Posterior vena cava (tissue), 2 donors: ENCODE measurements at places on chromosomes 4 and X.

GRCh38 chrX:100830547-100830946 lies 10.4 kb downstream of the CSTF2 start:
- DNase-seq, result no peak

DNA sequence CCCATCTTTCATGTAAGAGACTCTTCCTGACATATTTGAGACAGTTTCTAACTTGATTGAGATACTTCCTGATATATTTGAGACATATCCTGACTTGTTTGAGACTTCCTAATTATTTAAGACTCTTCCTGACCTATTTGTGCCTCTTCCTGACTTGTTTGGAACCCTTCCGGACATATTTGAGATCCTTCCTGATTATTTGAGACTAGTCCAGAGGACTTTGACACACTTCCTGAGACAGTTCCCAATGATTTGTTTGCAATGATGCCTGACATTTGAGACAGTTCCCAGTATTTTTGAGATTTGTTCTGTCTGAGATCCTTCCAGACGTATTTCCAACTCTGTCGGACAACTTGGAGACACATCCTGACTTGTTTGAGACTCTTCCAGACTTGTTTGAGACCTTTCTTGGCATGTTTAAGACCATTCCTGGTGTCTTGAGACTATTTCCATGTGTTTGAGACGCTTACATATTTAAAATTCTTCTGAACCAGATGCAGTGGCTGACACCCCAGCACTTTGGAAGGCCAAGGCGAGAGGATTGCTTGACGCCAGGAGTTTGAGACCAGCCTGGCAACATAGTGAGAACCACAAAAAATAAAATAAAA lies 118.9 kb upstream of the USP9X start:
- no peak for DNase-seq

DNA sequence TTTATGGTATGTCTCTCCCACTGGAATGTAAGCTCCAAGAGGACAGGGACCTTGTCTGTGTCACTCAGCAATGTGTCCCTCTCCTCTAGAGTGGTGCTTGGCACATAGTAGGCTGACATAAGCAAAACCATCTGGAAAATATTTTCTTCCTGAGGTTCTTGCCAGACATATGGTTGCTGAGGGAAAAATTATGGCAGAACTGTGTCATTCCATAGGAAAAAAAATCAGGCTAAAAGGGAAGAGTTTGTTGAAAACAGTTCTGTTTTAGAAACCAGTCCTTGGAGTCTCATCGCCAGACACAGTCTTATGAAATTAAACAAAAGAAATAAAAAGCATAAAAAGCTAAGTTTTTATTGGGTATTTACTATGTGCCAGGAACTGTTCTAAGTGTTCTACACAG lies 60.9 kb downstream of the RTL9 start:
- DNase-seq, result no peak

DNA sequence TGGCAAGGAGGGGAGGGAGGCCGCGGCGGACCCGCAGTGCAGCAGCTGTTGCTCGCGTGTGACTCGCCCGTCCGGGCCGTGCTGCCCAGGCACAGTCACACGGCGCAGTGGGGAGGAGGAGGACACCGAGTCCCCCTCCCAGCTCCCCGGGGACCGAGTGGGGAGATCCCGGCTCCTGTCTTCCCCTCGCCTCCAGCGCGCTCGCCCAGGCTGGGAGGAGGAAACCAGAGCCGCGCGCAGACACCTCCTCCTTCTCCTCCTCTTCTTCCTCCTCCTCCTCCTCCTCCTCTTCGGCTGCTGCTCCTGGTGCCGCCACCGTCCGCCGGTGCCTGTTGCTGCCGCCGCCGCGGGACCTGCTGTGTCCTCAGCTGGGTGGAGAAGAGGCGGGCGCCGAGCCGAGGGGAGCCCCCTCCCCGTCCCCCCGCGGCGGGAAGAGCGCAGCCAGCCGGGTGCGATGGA lies at the start of gene TBC1D1:
Gene TBC1D1, plus strand, starts transcription at position 284 of the 459 bp plus-strand sequence. CDS start 11,012 bp downstream, outside the sequence.
- DNase-seq, result peak; percentile 89

DNA sequence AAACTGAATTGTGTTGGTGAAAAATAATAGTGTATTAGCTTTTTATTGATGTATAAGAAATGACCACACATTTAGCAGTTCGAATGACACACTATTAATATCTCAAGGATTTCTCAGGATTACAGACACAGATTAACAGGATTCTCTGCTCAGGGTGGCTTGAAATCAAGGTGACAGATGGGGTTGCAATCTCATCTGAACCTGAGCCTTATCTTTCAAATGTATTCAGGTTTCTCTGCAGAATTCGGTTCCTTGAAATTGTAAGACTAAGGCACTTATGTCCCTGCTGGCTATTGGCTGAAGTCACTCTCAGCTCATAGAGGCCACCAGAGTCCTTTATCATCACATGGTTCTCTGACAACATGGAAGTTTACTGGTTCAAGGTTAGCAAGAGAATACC lies 1780.1 kb downstream of the ARAP2 start:
- DNase-seq, result no peak

GRCh38 chr4:17562157-17562556 lies 14.8 kb upstream of the LAP3 start:
- DNase-seq, result no peak

DNA sequence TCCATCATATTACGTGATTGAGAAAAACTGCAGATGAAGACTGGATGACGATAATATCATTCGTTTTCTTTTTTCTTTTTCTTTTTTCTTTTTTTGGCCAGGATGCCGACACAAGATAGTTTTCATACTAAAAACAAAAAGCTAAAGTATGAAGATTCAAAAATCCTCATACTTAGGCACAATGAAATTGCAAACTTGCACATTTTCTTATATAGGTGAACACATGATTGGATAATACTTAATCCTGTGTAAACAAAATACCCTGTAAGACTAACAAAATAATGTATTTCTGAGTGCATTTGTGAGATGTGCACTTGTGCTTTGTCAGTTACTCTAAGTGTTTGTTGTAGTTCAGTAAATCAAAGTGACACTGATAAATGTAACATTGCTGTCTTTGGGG lies 568.9 kb downstream of the ANKRD50 start:
- DNase-seq, result no peak

DNA sequence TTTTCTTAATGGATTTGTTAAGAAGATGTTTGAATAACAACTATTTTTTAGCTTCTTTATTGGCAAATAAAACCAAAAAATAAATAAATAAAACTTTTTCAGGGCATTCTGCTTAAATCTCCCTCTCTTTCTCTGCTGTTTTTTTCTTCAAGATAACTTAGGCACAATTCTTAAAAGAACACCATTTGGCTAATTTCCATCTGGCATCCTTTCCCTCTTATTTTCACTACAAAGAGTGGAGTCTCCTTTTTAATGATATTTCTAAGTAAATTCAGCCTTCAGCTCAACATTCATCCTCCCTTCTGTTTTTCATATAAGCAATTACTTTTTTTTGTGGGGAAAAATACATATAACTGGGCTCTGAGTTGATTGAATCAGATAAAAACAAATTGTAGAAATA lies 88.1 kb downstream of the PCDH7 start:
- no peak for DNase-seq

DNA sequence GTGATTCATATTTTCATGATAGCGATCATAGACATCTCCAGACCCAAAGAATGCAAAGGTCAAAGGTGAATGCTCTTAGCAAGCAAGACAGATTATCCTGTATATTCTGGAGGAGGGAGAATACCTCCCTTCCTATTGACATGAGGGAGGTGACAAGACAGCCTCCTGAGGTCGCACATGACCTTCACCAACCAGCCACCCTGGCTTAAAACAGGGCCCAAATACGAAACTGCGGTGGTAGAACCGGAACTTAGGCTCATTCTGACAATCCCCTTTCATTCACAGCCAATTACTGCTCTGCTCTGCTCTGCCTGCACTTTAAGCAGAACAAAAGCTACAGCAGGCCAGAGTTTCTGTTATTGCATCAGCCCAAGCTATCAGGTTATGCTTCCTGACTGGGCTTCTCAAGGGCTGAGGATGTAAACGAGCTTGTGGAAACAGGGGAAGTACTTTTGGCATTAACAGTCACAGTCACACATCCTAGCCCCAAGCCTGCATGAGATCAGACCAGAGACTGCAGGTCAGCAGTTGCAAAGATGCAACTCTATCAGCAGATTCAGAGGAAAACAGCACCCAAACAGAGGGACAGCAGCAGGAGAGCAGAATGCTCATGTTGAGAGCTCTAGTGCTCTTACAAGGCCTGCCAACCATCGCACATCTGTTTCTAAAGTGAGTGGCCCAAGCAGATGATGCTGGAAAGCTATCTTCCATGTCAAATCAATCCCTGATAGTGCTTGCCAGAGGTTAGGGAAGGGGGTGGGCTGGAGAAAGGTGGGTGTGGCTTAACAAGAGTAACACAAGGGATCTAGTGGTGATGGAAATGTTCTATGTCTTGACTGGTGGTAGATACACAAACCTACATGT lies 51.3 kb upstream of the MAP3K15 start:
- DNase-seq, result no peak

DNA sequence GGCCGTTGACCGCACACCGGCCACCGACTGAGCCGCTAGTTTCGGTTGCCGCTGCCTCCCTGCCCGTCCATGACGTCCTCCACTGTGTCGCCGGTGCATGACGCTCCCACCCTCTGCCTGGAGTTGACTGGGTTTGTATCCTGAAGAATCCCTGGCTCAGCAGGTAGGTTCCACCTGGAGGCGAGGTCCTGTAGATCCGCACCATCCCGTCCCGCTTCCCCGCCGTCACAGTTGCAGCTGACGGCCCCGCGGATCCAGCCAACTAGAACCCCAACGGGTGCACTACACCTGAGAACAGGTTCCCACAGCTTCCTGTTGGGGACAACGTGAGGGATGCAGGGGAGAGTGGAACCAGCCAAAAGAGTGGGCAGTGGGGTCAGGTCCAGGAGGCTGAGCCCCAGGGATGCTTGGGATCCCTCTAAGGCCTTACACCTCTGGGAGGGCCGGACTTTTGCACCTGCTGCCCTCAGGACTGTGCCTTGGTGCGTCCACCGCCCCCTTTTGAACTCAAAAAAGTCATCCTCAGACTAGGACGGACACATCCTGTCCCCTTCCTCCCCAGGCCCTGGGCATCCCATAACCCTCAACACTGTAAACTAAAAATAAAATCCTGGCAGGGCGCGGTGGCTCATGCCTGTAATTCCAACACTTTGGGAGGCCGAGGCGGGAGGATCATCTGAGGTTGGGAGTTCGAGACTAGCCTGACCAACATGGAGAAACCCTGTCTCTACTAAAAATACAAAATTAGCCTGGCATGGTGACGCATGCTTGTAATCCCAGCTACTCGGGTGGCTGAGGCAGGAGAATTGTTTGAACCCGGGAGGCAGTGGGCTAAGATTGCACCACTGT lies 1.1 kb upstream of the SLBP start:
- DNase-seq, result no peak

DNA sequence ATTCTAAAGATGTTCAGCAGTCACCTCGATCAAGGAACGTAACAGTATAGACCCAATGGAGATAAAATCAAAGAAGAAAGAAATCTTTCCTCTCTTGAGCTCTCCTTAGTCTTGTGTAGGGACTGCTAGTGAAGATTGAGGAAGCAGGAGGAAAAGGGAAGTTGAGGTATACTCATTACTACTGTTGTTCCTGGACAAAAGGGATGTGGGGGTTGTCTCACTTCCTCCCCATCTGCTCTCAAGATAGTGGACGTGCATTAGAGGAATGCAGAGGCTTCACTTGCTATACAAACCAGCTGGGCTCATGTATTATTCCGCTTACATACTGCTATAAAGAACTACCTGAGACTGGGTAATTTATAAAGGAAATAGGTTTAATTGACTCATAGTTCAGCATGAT lies 208.9 kb upstream of the ARHGEF9 start:
- DNase-seq, result no peak

DNA sequence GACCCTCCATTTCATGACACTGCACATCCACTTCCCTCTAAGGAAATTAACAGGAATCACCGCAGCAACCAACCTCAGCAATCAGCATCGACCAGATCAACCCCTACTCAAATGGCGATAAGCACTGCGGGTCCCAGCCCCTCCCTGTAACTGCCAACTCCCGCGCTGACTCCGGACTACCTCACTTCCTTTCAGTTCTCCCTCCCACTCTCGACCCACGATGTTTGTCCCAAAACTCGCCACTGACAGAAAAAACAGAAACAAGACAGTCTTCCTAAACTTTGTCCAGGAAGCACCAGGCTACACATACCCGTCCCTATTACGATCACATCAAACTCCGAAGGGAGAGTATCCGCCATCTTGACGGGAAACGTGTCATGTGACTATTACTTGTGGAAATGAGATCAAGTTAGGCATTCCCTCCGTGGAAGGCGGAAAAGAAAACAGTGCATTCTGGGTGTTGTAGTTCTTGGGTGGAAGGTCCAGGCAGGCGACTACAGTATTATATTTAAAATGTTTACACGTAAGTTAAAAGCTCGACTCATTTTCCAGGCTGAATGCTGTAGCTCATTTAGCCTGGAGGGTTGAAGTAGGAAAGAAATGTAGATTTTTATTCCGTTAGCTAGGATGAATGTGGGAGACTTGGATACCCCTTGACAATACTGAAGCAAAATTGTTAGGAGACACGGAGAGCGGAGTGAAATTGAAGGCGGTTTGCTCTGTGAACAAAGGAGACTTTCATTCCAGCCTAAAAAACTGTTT lies at the start of gene CHM:
Gene CHM, minus strand, starts transcription at position 385 of the 762 bp plus-strand sequence. Its CDS starts 26 bp downstream, at position 359.
- DNase-seq, result no peak

GRCh38 chr4:111650146-111650545 lies 495.1 kb upstream of the FAM241A start:
- DNase-seq, result no peak

- DNase-seq, result no peak
Observed at GRCh38 chr4:118821590-118822293, 14.2 kb downstream of the SEC24D start.

- peak; percentile 89 for DNase-seq
Observed at GRCh38 chr4:51831133-51831532, 11.8 kb upstream of the DCUN1D4 start.

DNA sequence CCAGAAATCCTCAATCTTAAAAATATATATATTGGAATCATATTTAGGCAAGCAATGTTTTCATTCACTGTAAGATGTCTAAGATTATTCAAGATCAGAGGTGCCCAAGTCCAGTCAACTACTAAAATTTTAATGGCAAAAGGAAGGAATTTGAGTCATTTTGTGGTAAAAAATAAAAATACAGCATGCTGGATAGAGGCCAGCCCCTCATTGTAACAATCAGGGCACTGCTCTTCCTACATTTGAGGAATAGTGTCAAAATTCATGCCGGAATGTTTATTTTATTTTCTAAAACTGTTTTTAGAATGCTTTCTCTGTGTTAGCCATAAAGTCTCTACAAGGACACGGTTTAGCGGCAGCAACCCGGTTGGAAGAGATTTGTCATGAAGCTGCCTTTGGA lies 49.9 kb upstream of the SRD5A3 start:
- no peak for DNase-seq

DNA sequence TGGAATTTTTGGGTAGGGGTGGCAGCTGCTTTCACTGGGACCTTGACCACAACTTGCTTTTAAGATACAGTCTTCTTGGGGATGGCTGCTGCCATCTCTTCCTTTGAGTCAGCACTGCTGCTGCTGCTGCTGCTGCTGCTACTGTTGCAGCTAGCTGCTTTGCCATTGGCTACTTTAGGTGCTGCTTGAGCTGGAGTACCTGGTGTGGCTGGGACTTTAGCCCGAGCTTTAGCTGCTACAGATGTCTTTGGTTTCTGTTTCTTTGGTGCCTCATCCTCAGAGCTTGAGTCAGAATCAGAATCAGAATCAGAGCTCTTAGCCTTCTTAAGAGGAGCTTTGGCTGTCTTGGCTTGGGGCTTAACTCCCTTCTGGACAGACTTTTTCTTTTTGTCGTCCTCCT lies 52.2 kb downstream of the FAM9B start:
- DNase-seq, result no peak
